ENCODE measurements at places on chromosomes 5 and 9. TPM values are rescaled to one million over a fixed set of nuclear protein-coding genes. Genes with fewer than 3 reads are reported as not detected.

Gene PNPLA7
- total RNA-seq, result 18.8 TPM

Gene MSX2
- total RNA-seq, result not detected

Gene CCNI2
- 5.8 TPM for total RNA-seq

Gene TRPM3
- not detected for total RNA-seq

Gene NEURL1B
- 0.23 TPM for total RNA-seq

Gene TMEM171
- total RNA-seq, result not detected

Gene IL9
- not detected for total RNA-seq

Gene MARVELD2
- total RNA-seq, result 1.1 TPM

Gene PHF24
- total RNA-seq, result not detected

Gene GADD45G
- 8.8 TPM for total RNA-seq

Gene PCDHA9
- total RNA-seq, result not detected

Gene QRFP
- total RNA-seq, result not detected

Gene CRB2
- 0.20 TPM for total RNA-seq

DNA sequence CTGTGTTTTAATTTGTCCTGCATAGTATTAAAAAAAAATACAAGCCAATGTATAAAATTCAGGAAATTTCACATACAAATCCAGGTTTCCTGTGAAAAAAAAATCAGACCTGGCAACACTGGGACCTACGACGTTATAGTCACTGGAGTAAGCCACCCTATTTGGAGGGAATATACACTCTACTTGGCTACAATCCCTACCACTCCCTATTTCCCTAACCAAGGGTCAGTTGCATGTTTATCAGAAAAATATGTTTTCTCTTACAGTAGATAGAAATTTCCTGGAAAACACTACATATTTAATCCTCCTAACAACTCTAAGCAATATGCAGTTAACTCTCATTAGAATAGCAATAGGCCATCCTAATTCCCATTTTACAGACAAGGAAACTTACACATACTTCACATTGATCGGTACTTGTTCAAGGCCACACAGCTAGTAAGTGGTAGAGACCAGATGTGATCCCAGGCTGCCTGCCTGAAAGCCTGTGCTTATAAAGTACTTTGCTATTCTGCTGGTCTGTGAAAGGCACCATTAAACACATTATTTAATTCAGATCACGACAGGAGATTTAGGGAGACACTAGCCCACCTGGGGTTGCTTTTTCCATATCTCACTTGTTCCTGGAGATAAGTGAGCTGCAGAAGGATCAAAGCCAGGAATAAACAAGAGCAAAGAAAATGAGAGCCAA is 70.8 kb downstream of the MFAP3 start:
- DNase-seq, result no peak

- DNase-seq, result no peak
Observed at GRCh38 chr5:30331534-30331933, 862.0 kb upstream of the CDH6 start.

- DNase-seq, result no peak
Observed at GRCh38 chr5:9284272-9284671, 261.6 kb downstream of the SEMA5A start.

DNA sequence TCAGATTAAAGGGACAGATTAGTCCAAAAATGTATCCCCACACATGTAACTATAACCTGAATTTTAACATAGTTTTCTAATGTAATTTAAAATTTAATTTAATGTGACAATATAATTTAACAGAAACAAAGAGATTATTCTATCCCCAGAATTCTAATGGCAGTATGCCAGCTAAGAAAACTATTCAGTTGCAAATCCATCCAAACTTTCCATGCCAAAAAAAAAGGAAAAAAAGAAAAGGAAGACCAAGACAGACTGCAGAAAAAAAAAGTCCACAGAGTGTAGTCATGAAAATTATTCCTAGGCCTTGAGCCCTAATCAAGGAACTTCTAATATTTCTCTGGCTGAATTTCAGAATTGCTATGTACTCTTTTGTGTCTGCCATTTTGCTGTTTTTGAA is 217.6 kb downstream of the CDH18 start:
- DNase-seq, result no peak

DNA sequence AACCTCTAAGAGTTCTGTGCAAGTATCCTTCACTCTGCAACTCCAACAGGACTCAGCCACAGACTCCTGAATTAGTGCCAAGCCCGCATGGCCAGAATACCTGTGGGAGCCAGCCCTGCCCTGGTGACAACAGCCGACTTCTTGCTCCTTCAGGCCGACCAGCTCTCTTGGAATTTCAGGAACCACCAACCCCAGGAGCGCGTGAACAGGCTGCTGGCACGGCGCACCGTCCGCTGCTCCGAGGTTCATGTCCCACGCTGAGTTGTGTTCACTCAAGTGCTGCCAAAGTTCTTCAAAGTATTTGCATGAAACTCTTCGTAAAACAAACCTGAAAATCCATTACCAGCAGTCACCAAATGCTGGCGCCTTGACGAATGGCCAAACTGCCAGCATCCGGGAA is 232.8 kb downstream of the NR2F1-AS1 start:
- DNase-seq, result no peak

DNA sequence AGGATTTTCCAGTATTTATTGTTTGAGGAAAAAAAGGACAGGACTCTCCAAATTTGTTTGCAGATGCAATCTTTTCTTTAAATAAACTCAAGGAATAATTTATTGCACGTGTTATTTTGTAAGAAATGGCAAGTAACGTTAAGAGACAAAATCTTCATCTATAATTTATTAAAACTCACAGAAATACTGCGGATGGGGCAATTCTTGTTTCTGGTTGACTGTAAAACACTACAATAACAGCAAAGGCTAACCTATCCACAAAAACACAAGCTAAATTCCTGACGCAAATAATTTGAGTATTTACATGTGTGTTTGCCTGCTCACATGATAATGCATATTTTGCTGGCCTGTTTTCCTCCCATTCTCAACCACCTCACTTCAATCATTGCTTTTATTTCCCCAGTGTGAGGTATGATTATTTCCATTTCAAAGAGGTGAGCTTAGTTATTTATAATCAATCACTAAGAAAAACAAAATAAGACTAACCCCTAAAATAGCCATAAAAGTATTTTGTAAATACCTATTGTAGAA is 619.4 kb downstream of the PDE4D start:
- no peak for DNase-seq

DNA sequence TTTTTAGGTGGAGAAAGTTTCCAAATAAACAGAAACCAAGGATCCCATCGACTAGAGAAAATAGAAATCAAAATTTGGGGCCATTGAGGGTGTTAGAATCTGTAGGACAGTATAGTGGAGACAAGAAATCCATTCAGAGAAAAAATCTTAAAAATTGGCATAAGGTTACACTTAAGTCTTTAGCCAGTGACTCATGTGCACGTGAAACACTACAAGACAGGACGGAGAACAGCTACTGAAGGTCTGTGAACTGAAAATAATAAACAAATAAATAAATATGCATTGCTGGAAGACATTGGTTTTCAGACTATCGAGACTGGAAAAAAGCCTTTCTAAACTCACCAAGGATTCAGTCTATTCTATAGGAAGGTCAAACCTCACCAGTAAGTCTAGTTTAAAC is 1955.5 kb downstream of the MAT2B start:
- no peak for DNase-seq

GRCh38 chr9:110049699-110050450 is 158.1 kb downstream of the C9orf152 start:
- DNase-seq, result no peak

GRCh38 chr9:125091121-125091520 is 52.2 kb downstream of the SCAI start:
- DNase-seq, result no peak

GRCh38 chr9:71629578-71630215 is 138.6 kb downstream of the CEMIP2 start:
- DNase-seq, result no peak

GRCh38 chr5:10162468-10162867 is 87.2 kb downstream of the ATPSCKMT start:
- no peak for DNase-seq

- DNase-seq, result no peak
Observed at GRCh38 chr9:91889161-91889911, 60.7 kb downstream of the ROR2 start.

DNA sequence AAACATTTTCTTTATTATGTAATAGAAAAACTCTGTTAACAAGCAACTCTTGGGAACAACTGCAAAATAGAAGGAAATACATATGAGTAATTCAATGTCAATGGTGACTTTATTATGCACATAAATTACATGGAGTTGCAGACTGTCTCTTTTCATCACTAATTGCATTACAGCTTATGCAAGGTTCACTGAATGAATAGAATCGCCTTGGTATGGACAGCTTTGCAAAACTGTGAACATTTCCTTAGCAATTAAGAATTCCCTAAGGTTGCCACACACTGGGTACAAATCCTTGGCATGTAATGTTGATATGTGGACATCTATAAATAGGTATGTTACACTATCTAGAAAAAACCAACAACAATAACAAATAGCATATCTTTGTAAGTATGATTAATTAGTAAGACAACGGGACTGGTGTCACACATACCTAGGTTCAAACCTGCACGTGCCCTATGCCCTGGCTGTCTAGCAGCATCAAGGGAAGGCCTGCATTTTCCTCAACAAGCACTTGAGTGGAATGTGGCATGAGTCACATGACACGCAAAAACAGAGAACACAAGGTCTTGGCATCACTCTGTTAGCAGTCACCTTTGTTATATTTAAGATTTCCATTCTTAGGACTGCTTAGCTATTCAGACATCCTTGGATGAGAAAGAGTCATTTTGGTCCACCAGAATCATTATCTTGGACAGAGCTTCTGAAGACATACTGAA is 263.9 kb downstream of the CTNND2 start:
- DNase-seq, result no peak

DNA sequence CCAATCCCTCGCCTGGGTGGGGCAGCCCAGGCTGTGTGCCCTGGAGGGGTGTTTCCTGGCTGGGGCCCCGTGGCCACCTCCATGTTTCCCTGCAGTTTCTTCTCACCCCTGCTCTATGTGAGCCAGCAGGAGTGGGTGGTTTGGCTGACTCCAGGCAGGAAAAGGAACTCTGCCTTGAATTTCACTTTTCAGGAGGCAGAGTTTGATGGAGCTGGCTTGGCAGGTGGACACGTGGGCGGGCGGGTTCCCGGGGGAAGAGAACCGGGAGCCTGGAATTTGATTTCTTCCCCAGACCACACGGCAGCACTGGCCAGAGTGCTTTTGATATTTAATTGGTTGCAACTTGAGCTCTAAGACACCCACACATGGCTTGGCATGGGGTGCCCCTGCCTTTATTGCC is 119.8 kb upstream of the PANK3 start:
- DNase-seq, result no peak

GRCh38 chr5:38642189-38642911 is 85.9 kb upstream of the LIFR start:
- DNase-seq, result no peak

Measured in T-cell (primary cell).